Activated CD4-positive, alpha-beta T cell treated with anti-CD3 and anti-CD28 coated beads, Interleukin-2, amount 10 ng/mL, durations not matched to agents 24 days and 14 days (primary cell): ENCODE measurements at places on chromosomes 5 and 9. TPM values are rescaled to one million over a fixed set of nuclear protein-coding genes. Genes with fewer than 3 reads are reported as not detected.

DNA sequence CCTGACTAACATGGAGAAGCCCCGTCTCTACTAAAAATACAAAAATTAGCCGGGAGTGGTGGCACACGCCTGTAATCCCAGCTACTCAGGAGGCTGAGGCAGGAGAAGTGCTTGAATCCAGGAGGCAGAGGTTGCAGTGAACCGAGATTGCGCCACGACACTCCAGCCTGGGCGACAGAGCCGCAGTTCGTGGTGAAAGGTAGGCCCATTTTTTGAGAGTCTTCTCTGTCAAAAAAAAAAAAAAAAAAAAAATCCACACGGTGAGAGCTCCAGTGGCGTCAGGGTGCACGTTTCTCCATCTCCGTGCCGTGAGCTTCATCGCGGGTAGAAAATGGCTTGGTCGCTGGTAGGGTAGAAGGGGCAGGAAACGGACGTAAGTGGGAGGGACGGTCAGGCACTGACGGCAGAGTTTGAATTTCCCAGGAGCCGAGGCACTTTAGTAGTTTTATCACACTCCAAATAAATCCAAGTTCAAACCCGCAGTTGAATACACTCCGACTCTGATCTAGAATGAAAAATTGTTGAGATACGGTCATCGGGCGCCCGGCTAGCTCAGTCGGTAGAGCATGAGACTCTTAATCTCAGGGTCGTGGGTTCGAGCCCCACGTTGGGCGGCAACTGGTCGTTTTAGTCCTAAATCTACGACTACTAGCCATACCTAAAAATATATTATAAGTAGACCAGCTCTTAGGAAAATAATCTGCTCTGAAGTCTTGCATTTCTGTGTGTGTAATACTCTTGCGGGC is 2.4 kb upstream of the TRIM7 start:
- H3K27ac ChIP-seq, result peak overlapping the region; percentile 91
- DNase-seq, result peak; percentile 92
- H3K27me3 ChIP-seq, result peaks cover 28% of the 10 kb centered on the region
- H3K36me3 ChIP-seq, result peaks cover 11% of the 10 kb centered on the region
- H3K4me3 ChIP-seq, result peak overlapping the region; percentile 91

The ADAMTS2 gene
- total RNA-seq, result not detected in 2 replicates

DNA sequence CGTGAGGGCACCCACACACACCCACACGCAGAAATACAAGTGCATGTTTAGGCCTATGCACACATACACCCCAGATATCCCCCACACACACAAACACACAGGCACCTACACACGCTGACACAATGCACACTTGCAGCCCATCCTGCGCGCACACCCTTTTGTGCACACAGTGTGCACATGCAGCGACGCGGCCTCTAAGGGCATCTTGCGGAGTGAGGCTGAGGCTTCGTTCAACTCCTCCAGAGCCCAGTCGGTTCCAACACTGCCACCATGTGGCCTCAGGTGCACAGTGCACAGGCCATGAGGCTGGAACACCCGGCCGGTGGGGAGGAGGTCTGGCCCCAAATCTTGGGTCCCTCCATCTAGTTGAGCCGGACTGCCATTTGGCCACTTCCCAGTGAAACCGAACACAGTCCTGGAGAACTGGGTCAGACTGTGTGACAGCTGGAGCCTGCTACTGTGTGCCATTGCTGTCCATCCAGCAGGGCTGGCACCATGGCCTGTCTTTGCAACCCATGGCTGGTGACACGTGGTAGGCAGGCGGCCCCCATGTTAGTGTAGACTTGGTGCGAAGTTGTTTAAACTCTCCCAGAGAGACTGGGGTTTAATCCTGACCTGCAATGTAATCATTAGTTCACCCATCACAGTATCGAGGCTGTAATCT is 97.7 kb upstream of the MVB12B start:
- DNase-seq, result peak; percentile 90
- H3K27ac ChIP-seq, result no peak overlapping the region
- H3K4me1 ChIP-seq, result peaks cover 3% of the 10 kb centered on the region
- H3K27me3 ChIP-seq, result peaks cover 24% of the 10 kb centered on the region

DNA sequence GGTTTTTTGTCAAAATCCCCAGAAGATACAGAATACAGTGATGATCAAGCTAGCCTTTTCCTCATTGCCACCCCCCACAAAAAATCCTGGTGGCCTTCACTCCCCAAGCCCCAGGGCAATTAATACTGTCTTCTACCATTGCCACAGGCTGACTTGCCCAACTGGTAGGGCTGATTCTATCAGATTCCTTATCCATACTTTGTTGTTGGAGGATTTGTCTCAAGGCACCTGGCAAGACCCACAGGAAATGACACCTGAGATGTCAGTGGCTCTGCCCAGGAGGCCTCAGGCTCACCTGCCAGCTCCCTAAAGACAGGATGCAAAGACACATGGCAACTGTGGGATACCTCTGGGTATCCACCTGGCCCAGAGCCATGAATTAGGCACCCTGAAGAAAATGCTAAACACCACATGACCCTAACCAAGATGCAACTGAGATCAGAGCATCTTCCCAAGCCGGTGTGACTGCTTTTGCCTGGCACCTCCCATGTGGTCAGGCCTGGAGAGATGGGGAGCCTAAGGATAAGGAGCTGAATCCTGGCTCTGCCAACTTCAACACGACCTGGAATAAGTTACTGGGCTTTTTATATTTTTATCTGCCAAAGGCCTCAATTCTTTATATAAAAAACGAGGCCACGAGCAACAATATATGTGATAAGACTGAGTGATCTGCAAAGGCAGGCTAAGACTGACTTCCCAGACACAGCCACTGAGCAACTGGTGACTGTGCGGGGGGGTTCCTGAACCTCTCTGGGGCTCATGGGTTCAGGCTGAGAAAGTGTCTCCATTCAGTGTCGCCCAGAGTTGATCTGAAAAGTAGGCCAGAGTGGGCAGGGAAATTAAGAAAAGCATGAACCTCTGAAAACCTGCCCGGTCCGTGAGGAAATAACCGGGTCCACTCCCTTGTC is 944 bp downstream of the ATOX1 start:
- H3K4me1 ChIP-seq, result peaks cover 31% of the 10 kb centered on the region
- H3K27me3 ChIP-seq, result no peaks in the 10 kb centered on the region
- peak overlapping the region; percentile 98 for H3K27ac ChIP-seq
- H3K36me3 ChIP-seq, result peaks cover 15% of the 10 kb centered on the region
- H3K4me3 ChIP-seq, result peak overlapping the region; percentile 98

The AK3 gene
- total RNA-seq, result 22.9 and 27.3 TPM in 2 replicates

The PTGES gene
- 0.09 and 0.12 TPM in 2 replicates for total RNA-seq

DNA sequence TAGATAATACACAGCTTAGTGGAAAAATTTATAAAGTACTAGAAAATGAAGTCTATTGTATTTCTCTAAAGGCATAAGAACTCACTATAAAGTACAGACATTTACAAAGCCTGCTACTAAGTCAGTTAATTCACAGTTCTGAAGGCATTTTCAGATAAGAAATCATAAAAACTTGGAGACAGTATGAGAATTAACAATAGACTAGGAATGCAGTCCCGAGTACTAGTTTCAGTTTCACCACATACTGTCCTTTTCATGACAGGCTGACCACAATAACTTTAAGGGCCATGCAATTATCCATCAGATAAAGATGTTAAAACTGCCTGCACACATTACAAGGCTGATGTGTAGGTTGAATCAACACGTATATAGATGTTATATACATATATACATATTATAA is 362.6 kb upstream of the SMC2 start:
- H3K36me3 ChIP-seq, result no peaks in the 10 kb centered on the region
- DNase-seq, result no peak
- no peak overlapping the region for H3K4me3 ChIP-seq
- H3K27ac ChIP-seq, result no peak overlapping the region

GRCh38 chr5:163506726-163507125 is 1.3 kb downstream of the MAT2B start:
- no peak for DNase-seq
- H3K4me3 ChIP-seq, result peak overlapping the region; percentile 93
- peaks cover 47% of the 10 kb centered on the region for H3K4me1 ChIP-seq
- peaks cover 2% of the 10 kb centered on the region for H3K27me3 ChIP-seq
- peaks cover 21% of the 10 kb centered on the region for H3K36me3 ChIP-seq
- peak overlapping the region; percentile 97 for H3K27ac ChIP-seq

The ANXA1 gene
- total RNA-seq, result 37.1 and 43.2 TPM in 2 replicates
